ENCODE measurements at places on chromosomes 4 and X. TPM values are rescaled to one million over a fixed set of nuclear protein-coding genes. Genes with fewer than 3 reads are reported as not detected.

The YIPF7 gene
- total RNA-seq, result not detected

- H3K4me3 ChIP-seq, result no peak overlapping the region
- H3K27ac ChIP-seq, result no peak overlapping the region
- H3K27me3 ChIP-seq, result no peaks in the 10 kb centered on the region
- H3K4me1 ChIP-seq, result no peaks in the 10 kb centered on the region
- DNase-seq, result no peak
Observed at GRCh38 chrX:40415675-40416074, 165.1 kb upstream of the ATP6AP2 start.

The H2BW2 gene
- not detected for total RNA-seq

GRCh38 chr4:109665783-109666485 lies 37.3 kb downstream of the CASP6 start:
- peaks cover 33% of the 10 kb centered on the region for H3K4me1 ChIP-seq
- no peaks in the 10 kb centered on the region for H3K27me3 ChIP-seq
- no peaks in the 10 kb centered on the region for H3K36me3 ChIP-seq
- H3K27ac ChIP-seq, result no peak overlapping the region
- H3K4me3 ChIP-seq, result no peak overlapping the region
- DNase-seq, result no peak

DNA sequence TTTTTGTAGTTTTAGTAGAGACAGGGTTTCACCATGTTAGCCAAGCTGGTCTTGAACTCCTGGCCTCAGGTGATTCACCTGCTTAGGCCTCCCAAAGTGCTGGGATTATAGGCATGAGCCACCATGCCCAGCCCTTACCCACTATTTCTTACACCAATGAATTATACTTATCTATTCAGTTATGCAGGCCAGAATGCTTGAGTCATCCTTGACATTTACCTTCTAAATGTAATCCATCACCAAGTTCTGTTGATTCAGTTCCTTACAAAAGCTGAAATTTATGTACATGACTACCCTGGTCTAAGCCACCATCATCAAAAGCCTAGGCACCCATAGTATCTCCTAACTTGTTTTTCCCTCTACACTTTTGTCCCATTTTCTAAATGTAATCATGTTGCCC lies 585.7 kb downstream of the IL15 start:
- DNase-seq, result no peak
- no peak overlapping the region for H3K27ac ChIP-seq
- H3K36me3 ChIP-seq, result no peaks in the 10 kb centered on the region
- no peak overlapping the region for H3K4me3 ChIP-seq
- H3K27me3 ChIP-seq, result no peaks in the 10 kb centered on the region
- no peaks in the 10 kb centered on the region for H3K4me1 ChIP-seq

GRCh38 chr4:23060776-23061175 lies 368.0 kb downstream of the GBA3 start:
- DNase-seq, result no peak
- H3K27ac ChIP-seq, result no peak overlapping the region
- no peak overlapping the region for H3K4me3 ChIP-seq
- H3K27me3 ChIP-seq, result no peaks in the 10 kb centered on the region

The NR0B1 gene
- total RNA-seq, result not detected

The PGAM4 gene
- 1.2 TPM for total RNA-seq

The DMRTC1 gene
- not detected for total RNA-seq

The CSAG2 gene
- not detected for total RNA-seq

The GABRE gene
- total RNA-seq, result not detected

DNA sequence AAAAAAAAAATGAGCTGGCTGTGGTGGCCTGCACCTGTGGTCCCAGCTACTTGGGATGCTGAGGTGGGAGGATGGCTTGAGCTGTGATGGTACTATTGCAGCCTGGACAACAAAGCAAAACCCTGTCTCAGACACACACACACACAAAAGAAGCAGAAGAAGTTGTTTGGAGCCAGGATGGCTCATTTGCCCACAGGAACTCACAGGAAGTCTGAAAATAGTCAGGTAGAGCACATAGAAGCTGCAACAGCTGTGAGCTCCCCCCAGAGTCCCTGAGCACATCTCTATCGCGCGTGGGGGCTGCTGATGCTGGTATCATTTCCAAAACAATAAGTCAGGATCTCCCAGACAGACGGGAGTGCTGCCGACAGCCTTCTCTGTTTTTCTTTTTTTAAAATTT lies 13.4 kb upstream of the DHRSX start:
- no peak overlapping the region for H3K4me3 ChIP-seq
- H3K4me1 ChIP-seq, result no peaks in the 10 kb centered on the region
- DNase-seq, result no peak
- no peak overlapping the region for H3K27ac ChIP-seq
- H3K27me3 ChIP-seq, result no peaks in the 10 kb centered on the region
- no peaks in the 10 kb centered on the region for H3K36me3 ChIP-seq

The MAGEC2 gene
- not detected for total RNA-seq

DNA sequence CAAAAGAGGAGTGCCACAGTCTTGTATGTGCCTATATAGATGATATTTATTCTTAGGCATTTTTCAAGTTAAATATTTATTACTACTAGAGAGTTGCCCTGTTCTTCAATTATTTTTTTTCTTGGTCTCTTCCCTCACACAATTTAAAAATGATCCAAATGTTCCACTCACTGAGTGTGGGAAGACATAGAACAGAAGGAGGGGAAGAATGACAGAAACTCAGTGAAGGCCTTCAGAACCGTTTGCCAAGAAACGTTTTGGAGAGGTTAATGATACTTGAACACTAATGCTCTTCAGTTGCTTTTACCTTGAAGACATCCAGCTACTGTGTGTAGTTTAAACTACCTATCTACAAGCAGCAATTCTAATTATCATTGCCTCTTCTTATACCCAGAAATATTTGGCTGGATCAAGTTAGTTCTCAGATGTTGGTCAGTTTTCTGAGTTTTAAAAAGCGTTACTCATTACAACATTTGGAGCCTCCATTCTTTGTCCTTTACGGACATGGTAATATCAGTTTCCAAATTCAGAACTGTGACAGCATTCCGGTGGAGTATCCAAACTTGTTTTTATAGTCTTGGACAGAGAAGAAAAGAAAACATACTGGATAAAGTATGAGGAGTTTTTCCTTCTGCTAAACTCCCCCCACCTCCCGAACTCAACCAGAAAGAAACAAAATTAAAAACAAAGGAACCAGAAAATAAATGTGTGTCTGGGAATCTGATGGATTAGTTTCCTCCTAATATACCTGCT lies 389.7 kb downstream of the SPRY1 start:
- H3K4me3 ChIP-seq, result no peak overlapping the region
- H3K36me3 ChIP-seq, result no peaks in the 10 kb centered on the region
- H3K27me3 ChIP-seq, result no peaks in the 10 kb centered on the region
- H3K27ac ChIP-seq, result no peak overlapping the region
- no peak for DNase-seq

DNA sequence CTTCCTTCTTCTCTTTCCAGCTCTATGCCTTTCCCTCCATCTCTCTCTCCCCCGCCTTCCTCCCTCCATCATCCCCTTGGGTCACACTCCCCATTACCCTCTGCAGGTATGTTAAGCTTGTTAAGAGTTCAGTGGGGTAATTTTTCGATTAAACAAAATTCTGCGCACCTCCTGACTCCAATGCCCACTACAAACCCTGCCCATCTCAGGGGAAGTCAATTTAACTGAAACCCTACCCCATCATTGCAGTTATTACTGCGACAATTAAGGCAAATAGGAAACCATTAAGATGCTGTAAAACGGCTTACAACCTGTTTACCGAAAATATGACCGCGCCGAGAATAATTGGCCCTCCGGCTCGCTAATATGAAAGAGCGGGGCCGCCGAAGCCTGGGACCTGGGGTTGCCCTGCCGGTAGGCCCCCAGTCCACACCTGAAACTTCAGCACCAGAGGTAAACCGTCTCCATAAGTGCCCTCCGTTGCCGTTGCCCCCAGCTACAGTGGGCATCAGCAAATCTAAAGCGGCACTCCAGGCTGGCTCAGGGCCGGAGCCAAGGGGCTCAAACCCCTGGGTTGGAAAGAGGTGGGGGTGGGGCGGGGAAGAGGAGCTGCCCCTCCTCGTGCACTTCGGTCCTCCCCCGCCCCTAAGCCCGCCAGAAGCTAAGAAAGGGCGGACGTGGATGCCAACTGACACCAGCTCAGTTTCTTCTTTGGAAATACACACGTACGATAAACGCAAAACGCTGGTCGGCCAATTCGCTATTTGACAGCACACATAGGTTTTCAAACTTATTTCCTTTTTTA lies 4.8 kb downstream of the ARX start:
- H3K36me3 ChIP-seq, result no peaks in the 10 kb centered on the region
- no peaks in the 10 kb centered on the region for H3K4me1 ChIP-seq
- H3K27me3 ChIP-seq, result peaks cover 4% of the 10 kb centered on the region
- DNase-seq, result no peak
- H3K27ac ChIP-seq, result no peak overlapping the region

The REPS2 gene
- 0.49 TPM for total RNA-seq

The CTPS2 gene
- total RNA-seq, result 5.2 TPM

The ABLIM2 gene
- total RNA-seq, result 1.1 TPM

GRCh38 chr4:185344743-185345538 lies 50.8 kb downstream of the LRP2BP start:
- no peaks in the 10 kb centered on the region for H3K27me3 ChIP-seq
- H3K4me1 ChIP-seq, result peaks cover 10% of the 10 kb centered on the region
- no peak overlapping the region for H3K27ac ChIP-seq
- no peak overlapping the region for H3K4me3 ChIP-seq
- no peak for DNase-seq

GRCh38 chr4:74838746-74839370 lies 44.5 kb upstream of the BTC start:
- no peaks in the 10 kb centered on the region for H3K27me3 ChIP-seq
- H3K27ac ChIP-seq, result no peak overlapping the region
- no peaks in the 10 kb centered on the region for H3K36me3 ChIP-seq
- no peaks in the 10 kb centered on the region for H3K4me1 ChIP-seq

GRCh38 chr4:152188801-152189200 lies 347.1 kb downstream of the FBXW7 start:
- no peak overlapping the region for H3K4me3 ChIP-seq
- no peak for DNase-seq
- H3K27me3 ChIP-seq, result no peaks in the 10 kb centered on the region
- no peaks in the 10 kb centered on the region for H3K36me3 ChIP-seq
- peaks cover 6% of the 10 kb centered on the region for H3K4me1 ChIP-seq

GRCh38 chr4:15327311-15328298 lies 100.2 kb upstream of the C1QTNF7 start:
- no peak for DNase-seq
- H3K4me1 ChIP-seq, result no peaks in the 10 kb centered on the region
- H3K27ac ChIP-seq, result no peak overlapping the region
- no peaks in the 10 kb centered on the region for H3K27me3 ChIP-seq

DNA sequence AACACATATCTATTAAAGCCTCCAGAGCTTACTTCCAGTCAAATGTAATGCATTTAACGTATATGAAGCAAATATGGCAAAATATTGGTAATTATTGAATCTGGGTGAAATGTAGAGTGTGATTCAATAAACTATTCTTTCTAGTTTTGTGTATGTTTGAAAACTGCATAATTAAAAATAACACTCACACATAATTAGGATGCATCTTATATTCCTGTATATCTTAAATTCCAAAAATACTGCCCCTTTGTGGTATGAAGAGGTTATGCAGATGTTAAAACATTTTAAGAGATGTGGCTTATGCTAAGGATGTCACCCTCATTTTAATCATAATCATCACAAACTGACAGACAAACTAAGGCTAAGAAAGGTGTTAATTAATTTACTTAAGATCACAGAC lies 182.9 kb downstream of the COX18 start:
- no peaks in the 10 kb centered on the region for H3K4me1 ChIP-seq
- no peak overlapping the region for H3K27ac ChIP-seq
- H3K36me3 ChIP-seq, result no peaks in the 10 kb centered on the region
- no peaks in the 10 kb centered on the region for H3K27me3 ChIP-seq

GRCh38 chr4:114636192-114636935 lies 37.8 kb downstream of the UGT8 start:
- no peak overlapping the region for H3K27ac ChIP-seq
- H3K4me1 ChIP-seq, result no peaks in the 10 kb centered on the region
- no peaks in the 10 kb centered on the region for H3K27me3 ChIP-seq
- no peaks in the 10 kb centered on the region for H3K36me3 ChIP-seq

GRCh38 chr4:105451346-105451745 lies 22.5 kb downstream of the PPA2 start:
- H3K4me1 ChIP-seq, result no peaks in the 10 kb centered on the region
- H3K36me3 ChIP-seq, result peaks cover 9% of the 10 kb centered on the region
- no peak overlapping the region for H3K27ac ChIP-seq
- no peak overlapping the region for H3K4me3 ChIP-seq

- H3K36me3 ChIP-seq, result no peaks in the 10 kb centered on the region
- no peak for DNase-seq
- H3K4me3 ChIP-seq, result no peak overlapping the region
- peaks cover 10% of the 10 kb centered on the region for H3K4me1 ChIP-seq
- H3K27ac ChIP-seq, result no peak overlapping the region
Observed at GRCh38 chr4:140116442-140117104, 37.4 kb downstream of the MAML3 start.

The KCNE5 gene
- 0.33 TPM for total RNA-seq

DNA sequence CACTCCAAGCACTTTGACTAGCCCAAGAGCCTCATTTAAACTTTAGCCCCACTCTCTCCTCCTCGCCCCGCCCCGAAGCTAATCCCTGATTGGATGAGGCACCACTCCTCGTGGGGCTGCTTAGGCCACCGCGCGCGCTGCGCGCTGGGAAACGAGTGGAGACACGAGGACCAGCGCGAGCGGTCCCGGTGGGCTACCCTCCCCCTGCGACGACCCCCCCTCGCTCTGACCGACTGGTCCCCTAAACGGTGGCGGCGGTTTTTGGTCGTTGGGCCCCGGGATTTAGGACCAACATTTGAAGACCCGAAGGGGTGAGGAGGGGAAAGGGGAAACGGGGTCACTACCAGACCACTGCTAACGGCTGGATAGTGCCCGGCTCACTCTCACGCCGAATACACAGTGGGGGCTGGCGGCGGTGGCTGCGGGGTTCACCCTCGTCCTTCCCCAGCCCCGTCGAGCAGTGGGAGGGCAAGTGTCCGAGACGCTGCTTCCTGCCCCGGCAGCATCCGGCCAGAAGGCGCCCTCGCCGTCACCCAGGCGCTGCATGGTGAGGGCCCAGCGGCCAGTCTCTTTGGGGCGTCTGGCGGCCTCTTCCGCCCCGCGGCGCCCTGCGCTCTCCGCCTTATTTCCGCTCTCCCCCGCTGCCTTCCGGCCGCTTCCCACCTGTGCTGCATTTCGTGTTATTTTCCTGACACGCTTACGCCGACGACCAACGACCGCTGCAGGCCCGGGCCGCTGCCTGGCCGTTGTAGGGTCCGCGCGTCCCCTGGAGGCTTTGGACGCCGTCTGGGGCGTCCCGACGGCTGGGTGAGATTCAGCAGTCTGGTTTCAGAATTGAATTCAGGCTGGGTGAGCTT lies at the start of gene RBM46:
RBM46 (plus strand) TSS at position 147 of the 857 bp plus-strand sequence. CDS start 15,481 bp downstream, outside the sequence.
- no peaks in the 10 kb centered on the region for H3K4me1 ChIP-seq
- no peak within 1 kb of the TSS for H3K4me3 ChIP-seq
- DNase-seq, result no peak
- no peaks in the 10 kb centered on the region for H3K36me3 ChIP-seq
- H3K27ac ChIP-seq, result no peak within 1 kb of the TSS

The HOPX gene
- 159 TPM for total RNA-seq

DNA sequence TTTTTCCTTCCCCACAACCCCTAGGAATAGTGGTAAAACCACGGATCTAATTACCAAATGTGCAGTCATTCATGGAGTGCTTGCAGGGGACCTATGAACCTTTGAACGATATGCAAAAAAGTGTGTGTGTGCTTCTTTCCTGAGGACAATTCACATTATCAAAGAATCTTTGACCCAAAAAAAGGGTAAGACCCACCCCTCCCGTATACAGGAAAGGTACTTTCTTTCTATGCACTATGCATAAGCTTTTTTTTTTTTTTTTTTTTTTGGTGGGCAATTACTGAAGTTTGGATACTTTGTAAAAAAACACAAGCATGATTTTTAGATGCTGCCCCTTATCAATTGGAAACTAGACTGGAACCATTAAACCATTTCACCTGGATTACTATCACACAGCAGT lies 31.4 kb downstream of the SPRY1 start:
- no peak for DNase-seq
- H3K4me3 ChIP-seq, result no peak overlapping the region
- H3K27me3 ChIP-seq, result no peaks in the 10 kb centered on the region
- no peak overlapping the region for H3K27ac ChIP-seq
- no peaks in the 10 kb centered on the region for H3K4me1 ChIP-seq

The PRDM8 gene
- 10.9 TPM for total RNA-seq

The FHDC1 gene
- total RNA-seq, result 0.04 TPM
